ENCODE measurements at places on chromosomes 1 and 21.
A peak's percentile ranks its signal among the peaks of the same experiment; 100 is the strongest.

DNA sequence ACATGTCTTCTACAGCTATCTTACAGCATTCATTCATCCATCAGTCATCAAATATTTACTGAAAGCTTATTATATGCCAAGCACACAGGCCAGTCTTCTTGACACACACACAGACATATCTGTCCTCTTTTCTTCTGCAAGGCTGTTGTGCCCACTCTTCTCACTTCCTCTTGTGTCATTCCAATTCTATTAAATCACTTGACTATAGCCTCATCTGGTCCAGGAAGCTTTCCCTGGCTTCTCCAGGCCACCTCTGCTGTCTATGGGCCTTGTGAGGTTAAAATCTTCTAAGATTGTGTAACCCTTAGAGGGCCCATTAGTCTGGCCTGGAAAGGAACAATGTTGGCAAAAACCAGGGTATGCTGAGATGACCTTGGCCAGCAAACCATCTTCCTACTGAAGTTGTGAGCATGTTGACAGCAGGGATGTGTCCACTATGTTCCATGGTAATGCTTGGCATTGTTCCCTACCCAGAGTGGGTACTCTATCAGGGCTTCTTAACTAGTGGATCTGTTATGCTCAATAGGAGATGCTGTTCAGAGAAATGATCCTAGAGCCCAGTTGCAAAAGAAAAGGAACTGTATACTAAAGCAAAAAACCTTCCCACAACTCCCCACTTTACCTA, 5.3 kb downstream of the TRAF3IP3 start:
- no peak for DNase-seq

DNA sequence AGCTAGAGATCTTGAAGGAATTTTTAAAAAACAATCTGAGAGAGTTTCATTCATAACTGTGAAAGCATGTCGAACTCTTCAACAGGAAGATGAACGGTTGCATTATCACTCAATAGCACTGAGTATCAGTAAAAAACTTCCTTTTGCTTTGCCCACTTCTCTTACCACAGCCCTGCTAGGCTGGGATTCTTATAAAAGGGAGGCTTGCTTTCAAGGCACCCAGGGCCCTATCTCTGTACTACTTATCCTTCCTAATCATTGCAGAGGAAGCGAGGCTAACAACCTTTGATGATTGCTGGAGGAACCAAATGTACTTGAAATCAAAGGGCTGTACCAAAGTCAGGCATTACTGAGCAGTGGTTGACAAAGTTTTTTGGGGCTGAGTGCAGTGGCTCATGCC, 71.2 kb downstream of the SNRPE start:
- no peak for DNase-seq

GRCh38 chr1:146051452-146051851, 29.9 kb upstream of the HJV start:
- peak; percentile 69 for DNase-seq

- no peak for DNase-seq
These were observed 6.4 kb downstream of the XCL1 start for GRCh38 chr1:168582688-168583336.

GRCh38 chr1:116375887-116376728, 3.1 kb downstream of the ATP1A1 start:
- peak; percentile 49 for DNase-seq

- DNase-seq, result no peak
These were observed 31.4 kb upstream of the S1PR1 start for GRCh38 chr1:101205457-101205856.

DNA sequence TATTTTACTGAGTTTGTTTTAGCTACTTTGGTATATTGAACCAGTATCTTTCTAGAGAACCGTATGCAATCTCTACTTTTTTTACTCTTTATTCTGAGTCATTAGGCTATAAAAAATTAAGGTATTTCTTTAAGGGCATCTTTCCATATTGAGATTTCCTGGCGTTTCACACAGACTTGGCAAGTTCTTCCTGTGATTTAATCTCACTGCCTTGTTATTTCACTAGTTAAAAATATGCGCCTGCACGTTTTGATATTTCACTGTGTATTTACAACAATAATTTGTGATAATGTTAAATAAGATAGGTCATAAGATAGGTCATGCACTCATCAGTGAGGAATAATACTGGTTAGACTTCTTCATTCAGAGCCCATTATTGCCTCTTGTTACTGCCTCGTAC, 16.2 kb upstream of the CR1L start:
- DNase-seq, result no peak

DNA sequence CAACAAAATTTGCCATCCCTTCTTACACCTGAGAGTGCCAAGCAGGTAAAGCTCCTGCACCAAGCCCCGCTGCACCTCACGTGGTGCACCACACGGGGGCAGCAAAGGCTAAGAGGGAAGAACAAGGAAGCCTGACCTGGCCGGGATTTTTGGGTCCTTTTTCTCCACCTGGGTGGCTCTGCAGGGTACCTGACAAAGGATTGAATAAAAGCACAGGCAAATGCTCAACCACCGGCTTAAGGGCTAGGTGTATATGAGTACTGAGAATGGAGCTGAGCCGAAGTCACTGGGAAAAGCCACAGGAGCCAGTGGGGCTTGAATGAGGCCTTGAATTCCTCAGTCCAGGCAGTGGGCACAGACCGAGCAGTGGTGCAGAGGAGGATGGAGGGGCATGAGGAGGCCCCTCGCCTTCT, 36.4 kb downstream of the ZNF697 start:
- DNase-seq, result peak; percentile 71

GRCh38 chr1:64511044-64511443, 41.1 kb downstream of the CACHD1 start:
- DNase-seq, result no peak

- DNase-seq, result no peak
These were observed 14.0 kb downstream of the TNNT2 start for GRCh38 chr1:201363467-201363866.

DNA sequence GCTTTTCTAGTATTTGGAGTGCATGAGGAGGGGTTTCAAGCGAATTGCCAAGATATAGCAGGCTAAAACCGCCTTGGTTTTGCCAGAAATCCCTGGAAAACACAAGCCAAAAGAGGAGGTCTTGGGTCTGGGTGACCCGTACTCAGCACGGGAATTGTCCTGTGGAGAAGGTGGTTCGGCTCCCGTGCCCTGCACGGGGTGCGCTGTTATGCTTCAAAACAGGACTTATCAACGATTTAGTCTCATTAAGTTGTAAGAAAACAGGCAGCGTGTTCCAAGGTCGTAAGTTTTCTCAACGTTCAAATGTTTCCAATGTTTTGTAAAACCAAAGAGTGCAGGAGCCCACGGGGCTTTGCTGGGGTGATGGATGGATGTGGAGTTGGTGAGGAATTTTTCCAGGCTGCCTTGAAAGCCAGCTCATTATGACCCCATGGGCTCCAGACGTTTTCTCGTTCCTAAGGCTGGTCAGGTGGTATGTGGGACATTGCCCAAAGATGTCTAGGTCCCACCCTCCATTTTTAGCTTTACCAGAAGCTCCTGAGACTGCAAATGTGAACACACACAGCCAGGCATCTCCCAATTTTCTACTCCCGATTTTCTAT, 75.4 kb upstream of the CLDN14 start:
- no peak for DNase-seq

DNA sequence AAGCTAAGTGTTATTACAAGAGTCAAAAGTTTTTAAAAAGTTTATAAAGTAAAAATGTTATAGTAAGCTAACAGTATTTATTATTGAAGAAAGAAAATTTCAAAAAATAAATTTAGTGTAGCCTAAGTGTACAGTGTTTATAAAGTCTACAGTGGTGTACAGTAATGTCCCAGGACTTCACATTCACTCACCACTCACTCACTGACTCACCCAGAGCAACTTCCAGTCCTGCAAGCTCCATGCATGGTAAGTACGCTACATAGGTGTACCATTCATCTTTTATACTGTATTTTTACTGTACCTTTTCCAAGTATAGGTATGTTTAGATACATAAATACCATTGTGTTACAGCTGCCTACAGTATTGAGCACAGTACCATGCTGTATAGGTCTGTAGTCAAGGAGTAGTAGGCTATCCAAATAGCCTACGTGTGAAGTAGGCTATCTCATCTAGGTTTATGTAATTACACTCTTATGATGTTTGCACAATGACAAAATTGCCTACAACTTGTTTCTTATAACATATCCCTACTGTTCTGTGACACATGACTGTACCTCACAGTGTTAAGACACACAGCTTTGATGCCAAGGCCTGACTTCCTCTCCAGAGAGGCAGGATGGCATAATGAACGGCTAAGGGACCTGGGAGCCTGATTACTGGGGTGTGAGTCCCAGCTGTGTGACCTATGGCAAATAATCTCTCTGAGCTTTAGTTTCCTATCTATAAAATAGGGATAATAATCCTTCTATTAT, 12.7 kb downstream of the DHCR24 start:
- DNase-seq, result no peak

DNA sequence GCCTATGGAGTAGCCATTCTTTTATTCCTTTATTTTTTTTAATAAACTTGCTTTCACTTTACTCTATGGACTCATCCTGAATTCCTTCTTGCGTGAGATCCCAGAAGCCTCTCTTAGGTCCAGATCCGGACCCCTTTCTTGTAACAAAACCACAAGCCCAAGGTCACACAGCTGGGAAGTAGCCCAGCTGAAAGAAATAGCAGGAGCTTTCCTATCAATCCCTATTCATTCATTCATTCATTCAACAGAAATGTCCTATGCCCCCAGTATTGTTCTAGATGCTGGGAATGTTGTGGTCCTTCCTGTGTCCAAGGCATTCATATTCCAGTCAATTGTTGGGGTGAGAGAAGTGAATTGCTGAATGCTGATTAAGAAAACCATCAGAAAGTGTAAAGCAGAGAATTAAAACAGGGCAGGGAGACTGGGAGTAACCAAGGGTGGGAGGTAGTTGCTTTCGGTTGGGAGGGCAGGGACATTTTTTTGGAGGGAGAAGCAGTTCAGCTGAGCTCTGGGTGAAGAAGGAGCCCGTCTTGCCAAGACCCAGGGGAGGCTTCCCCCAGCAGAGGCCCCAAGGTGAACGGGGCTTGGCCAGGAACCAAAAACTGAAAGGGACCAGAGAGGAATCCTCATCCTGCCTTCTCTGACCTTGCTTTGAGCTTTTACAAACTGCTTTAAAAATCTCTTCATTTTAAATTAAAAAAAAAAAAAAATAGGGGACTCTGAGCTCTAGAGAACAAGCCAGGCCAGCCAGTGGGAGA, 10.8 kb downstream of the PLA2G2D start:
- no peak for DNase-seq

GRCh38 chr1:178682886-178683285, 42.2 kb upstream of the RALGPS2 start:
- no peak for DNase-seq

DNA sequence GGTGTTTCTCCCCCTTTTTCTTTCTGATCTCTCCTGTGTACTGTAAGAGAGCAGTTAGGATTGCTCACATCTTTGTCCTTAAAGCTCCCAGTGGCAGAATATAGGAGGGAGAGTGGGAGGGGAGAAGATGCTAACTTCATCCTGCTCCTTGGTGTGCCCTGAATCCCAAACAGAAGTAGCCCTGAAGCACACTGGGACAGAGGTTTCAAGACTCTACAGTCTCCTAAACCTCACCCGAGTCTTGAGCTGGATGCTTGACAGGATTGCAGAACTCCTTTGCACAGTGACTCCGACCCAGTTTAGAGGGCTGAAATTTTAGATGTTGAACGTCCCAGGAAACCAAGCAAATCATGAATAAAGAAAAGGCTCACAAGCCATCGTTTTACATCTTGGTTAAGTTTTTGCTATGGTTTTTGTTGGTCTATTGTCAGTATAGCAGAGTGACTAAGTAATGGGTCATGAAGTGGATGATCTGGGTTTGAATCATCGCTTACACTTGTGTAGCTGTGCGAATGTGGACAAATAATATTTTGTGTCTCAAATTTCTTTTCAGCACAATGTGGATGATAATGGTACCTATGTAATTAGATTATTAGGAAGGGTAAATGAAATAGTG, 37.5 kb downstream of the XCL2 start:
- no peak for DNase-seq

DNA sequence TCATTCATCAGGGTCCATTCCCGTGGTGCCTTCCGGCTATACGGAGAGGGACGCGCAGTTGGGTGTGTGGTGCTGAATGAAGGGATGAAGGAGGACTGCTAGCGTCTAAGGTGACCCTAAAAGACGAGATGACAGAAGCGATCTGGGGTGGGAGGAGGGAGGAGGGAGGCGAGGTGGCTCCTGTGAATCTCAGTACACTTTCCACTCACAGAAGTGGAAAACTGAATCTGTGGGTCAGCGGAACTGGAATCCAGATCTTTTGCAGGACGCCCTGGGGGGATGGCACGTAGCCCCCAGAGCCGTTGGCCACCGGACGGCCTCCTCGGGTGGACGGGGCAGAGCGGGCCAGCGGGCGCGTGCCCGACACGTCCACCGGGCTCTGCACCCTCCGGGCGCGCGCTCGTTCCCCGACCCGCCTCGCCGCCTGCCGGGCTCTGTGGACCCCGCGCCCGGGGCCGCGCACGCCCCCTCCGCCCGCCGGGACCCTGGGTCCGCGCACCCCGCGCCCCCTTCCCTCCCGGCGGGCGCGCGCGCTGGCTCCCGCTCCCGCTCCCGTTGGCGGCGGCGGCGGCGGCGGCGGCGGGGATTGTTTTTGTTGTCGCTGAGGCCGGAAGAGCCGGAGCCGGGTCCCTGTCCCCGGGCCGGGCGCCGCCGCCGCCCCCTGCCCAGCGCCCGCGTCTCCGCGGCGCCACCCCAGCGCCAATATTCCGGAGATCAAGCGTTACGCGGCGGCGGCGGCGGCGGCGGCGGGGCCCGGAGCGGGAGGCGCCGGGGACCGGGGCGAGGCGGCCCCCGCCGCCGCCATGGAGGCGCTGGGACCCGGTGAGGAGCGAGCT, at the start of gene AGO4:
TSS of gene AGO4 (plus strand) at position 403 of the 836 bp plus-strand sequence. CDS start at position 804, 401 bp downstream.
- DNase-seq, result peak; percentile 63

DNA sequence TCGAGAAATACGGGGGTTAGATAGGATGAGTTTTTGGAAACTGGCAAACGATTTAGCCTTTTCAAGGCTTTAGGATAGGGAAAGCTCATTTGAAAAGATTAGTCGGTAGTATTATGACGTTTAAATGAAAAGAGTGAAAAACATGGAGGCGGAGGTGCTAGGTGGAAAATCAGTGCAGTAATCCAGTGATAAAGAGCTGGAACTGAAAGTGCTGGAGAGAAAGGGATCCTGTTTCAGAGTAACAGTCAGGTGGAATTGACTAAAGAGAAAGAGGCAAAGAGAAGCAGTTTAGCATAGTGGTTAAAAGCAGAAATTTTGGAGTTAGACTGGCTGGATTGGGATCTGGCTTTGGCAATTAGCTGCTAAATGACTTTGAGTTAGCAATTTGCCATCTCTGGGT, 945 bp downstream of the WDR3 start:
- DNase-seq, result no peak

DNA sequence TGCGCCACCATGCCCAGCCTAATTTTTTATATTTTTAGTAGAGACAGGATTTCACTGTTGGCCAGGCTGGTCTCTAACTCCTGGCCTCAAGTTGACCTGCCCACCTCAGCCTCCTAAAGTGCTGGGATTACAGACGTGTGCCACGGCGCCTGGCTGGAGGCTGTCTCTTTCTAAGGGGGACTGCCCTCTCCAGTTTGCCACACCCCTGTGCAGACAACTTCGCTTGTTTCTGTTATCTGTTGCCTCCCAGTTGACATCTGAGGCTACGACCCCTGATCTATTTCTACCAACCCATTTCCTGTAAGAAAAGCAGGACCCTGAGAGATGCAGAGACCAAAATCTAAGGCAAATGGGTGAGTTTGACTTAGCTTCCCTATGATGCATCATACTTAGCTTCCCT, 24.0 kb upstream of the VASH2 start:
- no peak for DNase-seq

All from activated T-cell treated with anti-CD3 and anti-CD28 coated beads, Interleukin-2, amount 50 U/mL, for 72 hours (primary cell).